ENCODE measurements at places on chromosomes 4 and X.

DNA sequence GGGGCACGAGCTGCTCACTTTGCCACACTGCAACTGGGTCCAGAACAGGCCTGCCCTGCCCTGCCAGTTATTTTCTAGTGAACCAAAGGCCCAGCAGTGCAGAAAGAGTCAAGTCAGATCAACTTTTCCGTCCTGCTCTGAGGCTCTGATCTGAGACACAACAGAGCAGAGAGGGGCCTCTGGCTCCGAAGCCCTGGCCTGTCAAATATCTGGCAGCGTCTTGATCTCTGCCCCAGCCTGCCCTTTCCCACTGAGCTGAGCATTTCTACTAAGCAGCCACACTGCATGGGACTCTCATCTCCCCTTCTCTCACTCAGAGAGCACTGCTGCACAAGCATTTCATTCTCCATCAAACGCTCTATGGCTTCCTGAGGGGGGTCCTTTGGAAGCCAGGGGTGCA, 11.8 kb downstream of the IGFBP7 start:
- DNase-seq = no peak

- no peak for DNase-seq
Observed at GRCh38 chr4:40583850-40584439, 45.7 kb downstream of the RBM47 start.

- no peak for DNase-seq
Observed at GRCh38 chr4:125432078-125432477, 117.3 kb downstream of the FAT4 start.

DNA sequence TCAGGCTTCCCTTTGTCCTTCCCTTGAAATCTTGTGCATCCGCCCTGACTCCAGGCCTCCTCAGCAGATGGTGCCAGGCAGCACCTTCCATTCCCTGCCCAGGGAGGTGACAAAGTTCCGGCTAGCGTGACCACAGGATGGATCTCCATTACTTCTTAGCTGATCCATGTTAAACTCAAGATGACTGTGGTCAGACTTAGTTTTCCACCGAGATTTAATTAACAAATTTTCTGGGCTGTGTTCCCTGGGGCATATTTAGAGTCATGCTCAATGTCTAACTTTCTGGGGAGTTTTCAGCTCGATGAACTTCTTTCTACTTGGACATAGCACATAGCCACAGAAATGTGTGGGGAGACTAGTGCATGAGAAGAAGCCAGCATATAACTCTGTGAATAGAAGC, 215.1 kb upstream of the SFRP2 start:
- no peak for DNase-seq

GRCh38 chrX:9622128-9622527, 143.5 kb downstream of the GPR143 start:
- DNase-seq = no peak

DNA sequence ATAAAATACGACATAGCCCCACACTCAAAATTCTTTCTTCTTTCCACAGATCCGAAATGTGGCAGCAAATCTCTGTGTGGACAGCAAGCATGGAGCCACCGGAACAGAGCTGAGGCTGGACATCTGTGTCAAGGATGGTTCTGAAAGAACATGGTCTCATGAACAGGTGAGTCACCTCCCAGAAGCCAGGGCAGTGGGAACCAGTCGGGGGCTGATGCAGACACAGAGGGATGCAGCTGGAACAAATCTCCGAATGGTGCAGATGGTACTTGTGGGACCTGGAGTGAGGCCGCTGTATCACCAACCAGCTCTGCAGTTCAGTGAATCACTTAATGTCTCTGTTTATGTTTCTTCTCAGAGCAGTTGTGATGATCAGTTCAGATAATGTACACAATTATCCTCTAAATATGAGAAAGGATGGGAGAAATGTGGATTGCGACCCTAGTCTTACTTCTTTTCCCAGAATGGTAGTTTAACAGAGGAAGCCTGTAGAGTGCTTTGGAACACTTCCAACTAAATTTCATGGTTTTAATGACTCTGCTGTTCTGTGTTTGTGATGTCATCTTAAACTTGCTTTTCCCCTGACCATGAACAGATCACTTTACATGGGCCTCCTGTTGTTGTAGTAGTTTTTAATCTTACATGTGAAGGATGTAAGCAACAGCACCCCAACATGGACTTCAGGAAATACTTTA, 159.3 kb upstream of the GALNT7 start:
- DNase-seq = no peak

- no peak for DNase-seq
Observed at GRCh38 chr4:30525662-30526315, 194.4 kb upstream of the PCDH7 start.

DNA sequence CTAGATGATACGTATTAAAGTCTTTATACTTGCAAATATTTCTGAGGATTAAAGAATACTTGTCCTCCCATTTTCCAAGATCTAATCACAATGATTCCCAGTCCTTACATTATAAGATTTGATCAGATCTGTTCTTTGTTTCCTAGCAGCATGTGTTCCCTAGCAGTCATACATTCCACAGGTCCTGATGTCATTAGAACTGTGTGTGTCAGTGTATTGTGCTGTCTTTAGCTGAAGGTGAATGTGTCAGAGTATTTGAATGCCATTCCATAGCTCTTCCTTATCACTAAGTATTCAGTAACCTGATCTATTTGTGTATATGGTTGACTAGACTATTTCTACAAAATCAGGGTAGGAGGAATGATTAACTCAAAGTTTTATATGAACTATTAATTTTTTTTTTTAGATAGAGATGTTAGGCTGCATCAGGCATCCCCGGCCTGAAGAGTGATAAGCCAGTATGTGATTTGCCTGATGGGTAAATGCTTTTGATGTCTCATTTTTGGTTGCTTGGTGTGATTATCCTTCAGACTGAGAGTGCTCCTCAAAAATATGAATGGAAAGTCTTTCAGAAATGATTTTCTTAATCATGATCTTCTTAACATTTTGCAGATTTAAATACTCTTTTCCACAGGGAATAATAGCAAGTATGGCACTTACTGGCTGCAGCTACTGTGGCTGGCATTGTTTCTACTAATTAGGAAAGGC, 4.4 kb downstream of the ADGRL3 start:
- no peak for DNase-seq

DNA sequence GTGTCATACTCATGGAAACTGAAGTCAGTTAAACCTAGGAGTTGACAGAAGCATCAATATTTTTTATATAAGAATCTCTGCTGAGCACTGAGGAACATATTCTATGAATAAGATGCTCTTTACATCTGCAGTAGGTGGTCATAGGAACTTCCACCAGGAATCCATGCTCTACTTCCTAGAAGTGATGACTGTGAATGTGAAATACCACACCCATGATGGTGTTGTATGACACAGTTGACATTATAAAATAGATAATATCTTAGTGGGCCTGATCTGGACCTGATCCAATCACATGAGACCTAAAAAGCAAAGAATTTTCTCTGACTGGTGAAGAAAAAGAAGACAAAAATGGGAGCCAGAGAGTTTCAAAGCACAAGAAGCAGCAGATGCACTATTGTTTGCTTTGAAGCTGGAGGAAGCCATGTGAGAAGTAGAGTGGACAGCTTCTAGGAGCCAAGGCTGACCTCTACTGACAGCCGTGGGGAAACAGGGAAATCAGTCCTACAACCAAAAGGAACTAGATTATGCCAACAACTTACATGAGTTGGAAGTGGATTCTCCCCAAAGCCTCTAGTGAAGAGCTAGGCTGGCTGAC, 68.6 kb upstream of the HS3ST1 start:
- DNase-seq = no peak

- DNase-seq = no peak
Observed at GRCh38 chr4:5927116-5927515, 34.2 kb upstream of the CRMP1 start.

GRCh38 chrX:2647627-2648026, 43.5 kb upstream of the CD99 start:
- no peak for DNase-seq

GRCh38 chr4:142351958-142352357, 494.1 kb downstream of the INPP4B start:
- DNase-seq = no peak

- no peak for DNase-seq
Observed at GRCh38 chr4:165609653-165610052, 230.8 kb downstream of the CPE start.

GRCh38 chr4:178899084-178899483, 1456.8 kb upstream of the AGA start:
- no peak for DNase-seq

GRCh38 chr4:108010167-108010566, 20.5 kb downstream of the HADH start:
- no peak for DNase-seq

DNA sequence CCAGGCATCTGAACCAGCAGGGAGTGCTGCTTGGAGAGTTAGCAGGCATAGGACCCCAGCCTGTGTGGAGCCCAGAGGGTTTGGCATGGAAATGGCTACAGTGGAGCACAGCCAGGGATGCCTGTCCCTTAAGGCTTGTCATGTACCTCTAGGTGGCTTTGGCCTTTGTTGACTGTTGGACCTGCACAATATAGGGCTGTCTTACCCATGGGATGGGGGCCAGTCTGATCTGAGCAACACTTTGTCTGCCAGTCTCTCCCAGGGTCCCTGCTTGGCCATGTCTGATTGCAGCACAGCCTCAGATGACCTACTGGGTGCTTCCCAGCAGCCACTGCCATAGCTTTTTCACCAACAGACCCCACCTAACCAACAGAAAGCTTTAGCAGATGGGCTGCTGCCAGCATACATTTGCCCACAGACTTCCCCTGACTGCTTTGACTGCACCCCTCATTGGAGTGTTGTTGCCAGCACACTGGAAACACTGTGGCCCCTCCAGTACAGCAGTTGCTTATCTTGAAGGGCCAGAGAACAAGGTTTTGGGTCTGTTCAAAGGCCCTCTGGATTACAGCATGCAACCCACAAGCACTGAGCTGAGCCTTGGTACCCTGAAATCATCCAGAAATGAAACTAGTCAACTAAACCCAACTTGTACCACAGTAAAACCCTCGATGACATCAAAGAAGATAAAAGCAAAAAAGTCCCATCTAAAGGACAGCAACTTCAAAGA, 22.1 kb downstream of the ANAPC10 start:
- no peak for DNase-seq

- no peak for DNase-seq
Observed at GRCh38 chr4:67576059-67576466, 17.5 kb downstream of the STAP1 start.

DNA sequence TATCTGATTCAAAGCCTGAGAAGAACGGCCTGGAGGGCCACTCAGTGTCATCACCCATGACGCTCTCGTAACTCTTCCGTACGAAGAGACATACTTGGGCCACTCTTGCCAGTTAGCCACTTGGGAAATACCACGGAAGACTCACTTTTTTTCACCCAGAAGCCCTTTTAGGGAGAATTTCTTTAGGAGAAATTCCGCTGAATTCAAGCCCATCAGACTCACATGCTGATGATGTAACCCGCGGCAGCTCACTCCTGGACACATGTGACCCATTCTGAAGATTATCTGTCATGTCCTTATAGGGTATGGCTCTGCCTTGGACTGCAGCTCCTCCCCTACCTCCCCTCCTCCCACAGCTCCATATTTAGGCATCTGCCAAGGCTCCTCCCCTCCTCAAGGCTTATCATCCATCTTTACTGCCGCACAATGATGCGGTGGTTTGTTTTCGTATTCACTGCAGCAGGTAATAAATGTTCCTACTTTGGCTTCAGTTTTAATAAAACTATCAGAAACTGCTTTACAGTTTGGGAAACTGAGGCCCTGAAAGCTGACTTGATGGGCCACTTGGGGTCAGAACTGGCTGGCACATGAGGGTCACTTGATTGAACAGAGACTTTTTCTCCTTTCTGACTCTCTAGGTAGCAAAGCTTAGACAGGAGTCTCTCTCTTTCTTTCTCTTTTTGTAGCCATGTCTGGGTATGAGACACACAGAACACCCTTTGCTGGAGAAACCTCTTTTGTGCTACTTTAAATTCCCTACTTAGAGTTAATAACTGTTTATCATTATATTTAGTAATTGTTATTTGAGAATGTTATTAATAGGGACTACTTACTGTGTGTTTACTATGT, 42.1 kb downstream of the RHOH start:
- no peak for DNase-seq

GRCh38 chrX:71935476-71935875, 24.8 kb downstream of the NHSL2 start:
- DNase-seq = no peak

GRCh38 chr4:4327652-4328121, 37.6 kb downstream of the ZBTB49 start:
- DNase-seq = no peak

- no peak for DNase-seq
Observed at GRCh38 chr4:9835430-9835829, 54.0 kb downstream of the DRD5 start.

GRCh38 chrX:19577181-19577810, 62.0 kb upstream of the MAP3K15 start:
- DNase-seq = no peak

DNA sequence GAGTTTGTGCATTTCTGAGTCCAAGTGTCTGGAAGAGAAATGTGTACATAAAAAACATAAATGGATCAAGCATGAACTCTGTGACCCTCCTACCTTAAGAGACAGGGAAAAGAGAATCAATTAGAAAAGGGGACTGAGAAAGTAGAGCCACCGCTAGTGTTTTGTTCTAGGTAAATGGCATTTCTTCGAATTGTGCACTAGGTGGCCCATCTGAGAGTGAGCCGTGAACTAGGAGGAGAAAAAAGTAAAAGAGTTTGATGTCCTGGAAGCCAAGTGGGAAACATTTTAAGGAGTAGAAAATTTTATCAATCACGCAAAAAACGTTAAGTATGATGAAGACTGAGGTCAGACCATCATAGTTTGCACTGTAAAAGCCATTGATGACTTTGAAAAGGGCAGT, 55.1 kb downstream of the NAF1 start:
- DNase-seq = no peak

DNA sequence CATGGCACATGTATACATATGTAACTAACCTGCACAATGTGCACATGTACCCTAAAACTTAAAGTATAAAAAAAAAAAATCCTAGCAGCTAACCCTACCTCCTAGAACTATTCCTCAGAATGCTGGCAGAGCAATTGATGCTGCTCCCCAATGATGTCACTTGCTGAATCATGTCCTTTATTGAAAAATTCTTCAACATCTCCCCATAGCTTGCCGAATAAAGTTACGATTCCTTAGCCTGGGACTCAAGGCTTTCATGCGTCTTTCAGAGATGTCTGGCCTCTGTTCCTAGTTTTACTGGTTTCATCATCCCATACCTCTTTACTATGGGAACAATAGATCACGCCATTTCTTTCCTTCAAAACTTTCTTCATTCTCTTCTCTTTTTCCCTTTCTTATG, 174.7 kb upstream of the FAT1 start:
- no peak for DNase-seq

DNA sequence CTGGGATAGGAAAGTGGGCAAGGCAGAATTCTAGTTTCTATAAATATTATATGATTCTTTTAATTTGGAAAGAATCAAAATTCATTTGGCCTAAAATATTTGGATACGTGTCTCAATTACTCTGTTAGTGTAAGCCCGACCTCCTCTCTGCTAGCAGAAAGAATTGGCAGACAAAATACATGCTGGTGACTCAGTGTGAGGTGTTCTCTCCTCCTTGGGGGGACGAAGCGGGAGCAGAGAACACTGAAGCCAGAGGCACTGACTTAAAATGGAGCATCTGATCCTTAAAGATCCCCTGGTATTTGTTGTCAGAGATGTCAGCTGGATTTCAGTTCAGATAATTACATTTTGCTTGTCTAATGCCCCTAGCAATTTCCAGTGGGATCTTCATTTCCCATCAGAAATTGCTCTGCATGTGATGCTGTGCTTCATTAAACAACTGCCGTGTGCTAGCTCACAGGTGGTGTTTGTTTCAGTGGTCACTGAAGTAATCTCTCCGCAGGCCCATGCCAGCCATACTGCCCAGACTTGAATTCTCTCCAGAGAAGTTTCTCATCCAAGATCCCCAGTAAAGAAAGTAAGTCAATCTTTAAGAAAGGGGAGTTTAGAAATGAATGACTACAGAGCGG, 188.7 kb upstream of the TLL1 start:
- DNase-seq = no peak

GRCh38 chr4:71206763-71207162, 132.1 kb upstream of the SLC4A4 start:
- no peak for DNase-seq
